ENCODE measurements at places on chromosomes 6 and 20.

- no peak for DNase-seq
Measured at GRCh38 chr6:31441365-31442267, 38.2 kb downstream of the MICA start.

GRCh38 chr6:80357674-80358073 is 251.2 kb downstream of the BCKDHB start:
- DNase-seq, result no peak

GRCh38 chr6:45843848-45844521 is 171.7 kb downstream of the CLIC5 start:
- DNase-seq, result no peak

DNA sequence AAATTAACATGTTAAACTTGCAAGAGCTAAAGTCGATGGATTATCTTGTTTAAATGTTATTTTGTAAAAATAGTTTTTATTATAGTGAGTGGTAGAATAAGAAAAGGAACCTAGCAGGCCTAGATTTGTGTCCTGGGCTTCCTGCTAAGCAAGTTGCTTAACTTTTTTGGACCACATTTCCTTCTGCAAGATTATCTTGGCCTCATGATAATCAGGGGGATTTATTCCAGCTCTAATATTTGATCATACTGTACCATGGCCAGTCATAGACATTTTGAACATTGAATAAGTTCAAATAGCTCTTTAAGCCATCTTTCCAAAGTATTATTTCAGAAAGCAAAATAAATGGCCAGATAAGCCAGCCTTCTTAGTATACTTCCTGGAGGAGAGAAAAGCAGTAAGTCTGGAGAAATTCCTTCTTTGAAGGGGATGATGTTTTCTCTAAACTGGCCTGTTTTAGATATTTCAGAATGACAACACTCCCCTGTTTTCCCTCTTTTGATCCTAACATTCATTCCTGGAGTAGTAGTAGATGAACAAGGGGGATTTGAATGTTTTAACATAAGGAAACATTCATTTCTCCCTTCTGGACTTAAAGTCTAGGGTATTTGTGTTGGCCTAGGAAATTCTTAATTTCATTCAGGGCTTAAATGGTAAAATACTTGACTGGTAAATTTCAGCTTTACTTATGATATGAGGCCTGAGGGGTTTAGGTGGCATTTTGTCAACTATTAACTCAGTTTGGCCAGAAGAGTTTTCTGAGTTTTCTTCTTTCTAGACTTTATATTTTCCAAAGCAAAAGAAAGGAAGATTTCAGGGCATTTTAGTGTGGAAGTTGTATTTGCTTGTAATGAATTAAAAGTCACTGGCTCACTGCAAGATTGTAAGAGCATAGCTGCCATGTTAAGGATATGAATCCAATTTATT is 108.8 kb upstream of the SCGN start:
- no peak for DNase-seq

DNA sequence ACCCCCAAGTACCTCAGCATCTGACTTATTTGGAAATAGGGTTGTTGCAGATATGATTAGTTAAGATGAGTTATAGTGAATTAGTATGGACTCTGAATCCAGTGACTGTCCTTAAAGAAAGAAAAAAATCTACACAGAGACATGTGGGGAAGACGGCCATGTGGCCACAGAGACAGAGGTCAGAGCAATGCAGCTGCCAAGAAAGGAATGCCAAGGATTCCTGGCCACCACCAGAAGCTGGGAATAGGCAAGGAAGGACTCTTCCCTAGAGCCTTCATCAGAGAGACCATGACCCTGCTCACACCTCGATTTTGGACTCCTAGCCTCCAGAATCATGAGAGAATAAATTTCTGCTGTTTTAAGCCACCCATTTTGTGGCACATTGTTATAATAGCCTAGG is 81.8 kb downstream of the FYN start:
- no peak for DNase-seq

DNA sequence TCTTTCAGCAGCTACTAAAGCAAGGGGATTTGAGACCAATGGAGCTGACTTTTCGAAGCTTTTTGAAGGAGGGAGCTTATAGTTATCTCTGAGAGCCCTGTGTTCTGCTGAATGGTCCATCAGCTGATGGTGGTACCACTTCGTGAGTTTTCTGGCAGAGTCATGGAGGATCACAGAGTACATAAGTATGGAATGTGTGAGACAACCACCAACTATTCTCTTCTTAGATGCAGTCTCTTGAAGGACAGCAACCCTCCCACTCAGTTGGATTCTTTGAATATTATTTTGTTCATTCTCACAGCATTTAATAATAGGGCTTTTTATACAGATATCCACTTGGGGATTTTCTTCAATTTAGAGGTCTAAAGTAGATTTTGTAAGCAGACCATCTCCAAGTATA is 75.3 kb downstream of the ELOVL2 start:
- DNase-seq, result no peak

GRCh38 chr6:17149571-17149970 is 47.7 kb downstream of the STMND1 start:
- no peak for DNase-seq

DNA sequence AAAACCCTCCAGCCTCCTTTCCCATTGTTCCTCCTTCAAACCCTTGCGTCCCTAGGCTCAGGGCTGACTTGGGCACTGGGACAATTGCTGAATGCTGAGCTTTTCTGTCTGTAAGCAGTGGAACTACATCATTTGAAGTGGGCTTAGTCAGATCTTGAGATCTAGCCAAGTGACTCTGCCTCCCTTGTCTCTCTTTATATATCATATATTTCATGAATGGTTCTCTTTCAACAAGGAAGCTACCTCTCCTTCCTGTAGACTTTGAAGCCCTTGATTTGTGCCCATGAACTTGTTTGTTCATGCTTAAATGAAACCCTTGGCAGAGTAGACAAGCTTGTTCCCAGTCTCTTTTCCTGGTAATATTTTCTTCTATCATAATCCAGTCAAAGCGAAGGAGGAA is 60.0 kb upstream of the KIF13A start:
- no peak for DNase-seq

GRCh38 chr6:157791450-157791849 is 31.6 kb upstream of the SNX9 start:
- no peak for DNase-seq

- no peak for DNase-seq
Measured at GRCh38 chr6:133551436-133551835, 310.3 kb downstream of the EYA4 start.

DNA sequence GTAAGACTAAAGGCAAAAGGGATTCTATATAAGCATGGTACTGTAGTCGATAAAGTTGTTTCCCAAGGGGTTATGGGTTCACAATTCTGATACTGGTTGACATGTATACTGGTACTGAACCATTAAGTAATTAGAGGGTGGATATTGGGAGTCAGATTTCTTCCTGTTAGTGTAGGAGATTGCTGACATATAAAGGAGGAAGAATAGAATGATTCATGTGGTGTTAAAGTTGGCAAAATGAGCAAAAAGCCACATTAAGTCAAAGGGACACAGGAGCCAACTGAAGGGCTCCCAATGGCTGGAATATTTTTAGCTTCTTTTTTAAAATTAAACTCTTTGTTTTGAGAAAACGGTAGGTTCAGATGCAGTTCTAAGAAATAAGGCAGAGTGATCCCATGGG is 161.8 kb upstream of the PRND start:
- DNase-seq, result no peak

- no peak for DNase-seq
Measured at GRCh38 chr20:6665621-6666355, 101.7 kb upstream of the BMP2 start.

DNA sequence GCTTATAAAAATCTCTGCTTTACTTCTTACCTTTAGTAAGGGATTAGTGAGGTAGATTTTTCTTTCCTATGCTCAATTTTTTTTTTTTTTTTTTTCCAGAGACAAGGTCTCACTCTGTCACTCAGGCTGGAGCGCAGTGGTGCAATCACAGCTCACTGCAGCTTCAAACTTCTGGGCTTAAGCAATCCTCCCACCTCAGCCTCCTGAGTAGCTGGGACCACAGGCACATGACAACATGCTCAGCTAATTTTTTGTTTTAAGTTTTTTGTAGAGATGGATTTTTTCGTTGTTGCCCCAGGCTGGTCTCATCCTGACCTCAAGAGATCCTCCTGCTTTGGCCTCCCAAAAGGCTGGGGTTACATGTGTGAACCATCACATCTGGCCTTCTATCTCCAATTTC is 58.9 kb upstream of the RREB1 start:
- no peak for DNase-seq
